Stimulated activated CD4-positive, alpha-beta T cell treated with anti-CD3 and anti-CD28 coated beads, Interleukin-1b, Interleukin-23, amount 100 ng/mL, for 48 hours (primary cell): ENCODE measurements at places on chromosomes 3 and 15.

DNA sequence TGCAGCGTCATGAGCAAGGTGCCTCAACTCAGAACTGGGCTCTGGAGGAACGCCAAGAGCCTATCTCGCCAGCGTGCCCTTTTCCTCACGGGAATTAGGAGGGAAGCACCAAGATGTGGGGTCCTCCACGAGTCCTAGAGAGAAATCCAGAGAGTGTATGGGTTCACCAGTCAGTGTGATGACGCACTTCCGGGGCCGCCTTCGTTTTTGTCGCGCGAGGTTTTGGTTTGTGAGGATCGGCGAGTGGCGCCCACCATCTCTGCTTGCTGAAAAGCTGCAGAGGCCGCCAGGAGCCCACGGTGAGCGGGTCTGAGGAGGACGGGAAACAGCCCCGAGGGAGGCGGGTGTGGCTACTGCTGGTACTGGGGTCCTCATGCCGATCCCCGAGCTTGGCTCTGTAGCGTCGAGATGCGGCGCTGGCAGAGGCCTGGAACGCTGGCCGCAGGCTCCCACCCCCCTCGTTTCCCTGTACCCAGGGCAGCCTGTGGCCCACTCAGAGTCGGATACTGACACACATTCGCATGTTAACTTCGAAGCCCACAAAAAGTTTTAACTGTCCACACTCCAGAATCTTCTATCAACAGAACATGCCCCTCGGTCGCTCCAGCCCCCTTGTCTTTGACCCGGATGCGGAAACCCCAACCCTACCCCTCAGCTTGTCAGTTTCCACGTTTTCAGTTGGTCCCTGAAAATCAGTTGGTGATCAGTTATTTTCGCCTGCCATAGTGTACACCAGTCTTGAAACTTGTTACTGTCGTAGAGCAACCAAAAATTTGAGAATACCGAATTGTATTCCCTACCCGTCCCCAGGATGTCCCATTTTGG is 30.4 kb downstream of the ZNF662 start:
- DNase-seq = no peak

DNA sequence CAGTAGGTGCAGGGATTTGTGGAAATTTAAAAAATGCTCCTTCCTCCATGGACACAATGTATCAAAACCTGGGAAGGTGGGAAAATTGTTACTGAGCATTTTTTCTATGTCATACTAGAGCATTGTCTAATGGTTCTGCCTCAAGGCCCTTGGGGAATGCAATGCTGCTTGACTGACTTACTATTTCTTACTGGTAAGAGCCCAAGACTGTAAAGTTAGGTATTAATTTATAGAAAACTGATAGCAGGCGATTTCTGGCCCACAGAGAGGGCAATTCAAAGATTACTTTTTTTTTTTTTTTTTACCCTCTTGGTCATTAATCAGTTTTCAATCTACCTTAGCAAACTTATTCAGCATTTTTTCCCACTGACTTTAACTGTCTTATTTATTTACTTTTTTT is 38.5 kb upstream of the MRPL3 start:
- no peak for DNase-seq

DNA sequence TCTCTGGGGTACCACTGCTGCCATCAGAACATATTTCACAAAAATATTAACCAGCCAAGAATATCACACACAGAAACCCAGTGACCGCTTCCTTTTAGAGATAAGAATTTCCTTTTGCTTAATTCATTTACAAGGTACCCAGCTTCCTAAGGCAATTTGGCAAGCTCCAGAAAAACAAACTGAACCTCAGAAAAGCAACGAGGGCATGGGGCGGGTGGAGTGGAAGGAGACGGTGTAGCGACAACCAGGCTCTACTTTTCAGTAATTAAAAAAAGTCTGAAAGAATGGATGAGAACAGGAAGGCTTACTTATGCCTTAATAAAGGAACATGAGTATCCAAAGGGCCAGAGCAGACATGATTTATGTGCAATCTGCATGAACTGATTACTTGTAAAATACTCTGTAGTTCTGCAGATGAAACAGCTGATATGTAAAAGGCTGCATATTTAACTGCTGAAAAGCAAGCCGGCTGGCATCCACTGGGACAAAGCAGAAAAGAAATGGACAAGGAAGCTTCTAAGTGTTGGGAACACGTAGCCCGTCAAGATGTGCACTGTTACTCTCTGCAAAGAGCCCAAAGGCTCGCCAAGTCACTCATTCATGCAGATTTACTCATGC is 18.6 kb downstream of the RFTN1 start:
- no peak for DNase-seq

DNA sequence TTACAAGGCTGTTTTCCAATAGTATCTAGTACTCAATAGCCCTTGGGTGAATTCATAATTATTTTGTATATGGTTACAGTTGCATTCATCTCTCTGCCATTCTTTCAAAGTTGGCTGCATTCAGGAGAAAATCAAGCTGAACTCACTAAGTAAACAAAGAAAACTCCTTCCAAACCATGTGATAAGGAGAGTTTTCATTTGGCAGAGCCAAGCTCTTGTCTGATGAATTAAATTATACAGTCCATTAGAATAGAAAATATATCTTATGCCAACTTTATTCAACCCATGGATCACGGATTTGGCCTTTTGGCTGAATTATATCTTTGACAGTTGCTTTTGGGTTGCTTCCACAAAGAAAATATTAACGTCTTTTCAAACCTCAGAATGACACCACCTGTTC is 272.3 kb upstream of the ROBO1 start:
- no peak for DNase-seq

GRCh38 chr3:82496890-82497560 is 735.6 kb upstream of the GBE1 start:
- DNase-seq = no peak

- DNase-seq = no peak
Measured at GRCh38 chr3:134002306-134002705, 27.4 kb downstream of the SLCO2A1 start.

GRCh38 chr15:63474810-63475316 is 29.5 kb upstream of the USP3 start:
- DNase-seq = no peak

GRCh38 chr3:160403796-160404470 is 4.5 kb downstream of the SMC4 start:
- no peak for DNase-seq

DNA sequence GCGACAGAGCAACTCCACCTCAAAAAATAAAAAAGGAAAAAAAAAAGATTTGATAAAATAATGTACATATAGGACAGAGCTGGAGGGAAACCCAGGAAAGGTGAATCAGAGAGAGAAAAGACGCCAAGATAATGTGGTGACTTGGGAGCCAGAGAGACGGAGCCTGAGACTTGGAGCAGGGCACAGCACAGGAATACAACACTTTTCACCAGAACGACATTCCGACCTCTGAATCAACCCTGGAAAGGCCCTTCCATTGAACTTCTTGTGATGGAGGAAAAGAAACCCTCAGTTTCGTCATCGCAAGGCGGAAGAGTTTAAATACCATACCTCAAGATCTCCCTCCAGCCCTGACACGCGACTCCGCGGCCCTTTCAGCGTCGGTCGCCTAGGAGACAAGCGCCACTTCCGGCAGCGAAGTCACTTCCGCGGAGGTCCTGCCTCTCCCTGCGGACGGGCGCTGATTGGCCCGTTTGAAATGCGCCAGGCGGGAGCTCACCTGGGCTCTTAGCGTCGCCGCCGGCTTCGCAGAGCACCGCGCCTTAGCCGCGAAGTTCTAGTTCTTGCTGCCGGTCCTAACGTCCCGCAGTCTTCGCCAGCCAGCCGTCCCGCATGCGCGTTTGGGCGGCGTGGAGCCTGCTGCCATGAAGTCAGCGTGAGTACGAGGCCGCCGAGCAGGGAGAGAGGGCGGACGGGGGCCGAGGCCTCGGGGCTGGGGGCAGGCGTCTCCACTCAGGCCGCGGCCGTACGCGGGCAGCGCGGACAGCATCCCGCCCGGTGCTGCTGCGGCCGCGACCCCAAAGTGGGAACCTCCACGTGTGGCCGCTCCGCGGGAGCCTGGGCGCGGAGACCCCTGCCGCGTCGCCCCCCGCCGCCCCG is at the start of gene KIF23:
Gene KIF23 (plus strand): TSS at position 528 of the 879 bp plus-strand sequence. CDS start 117 bp downstream, at position 645.
- DNase-seq = peak; percentile 93

GRCh38 chr3:69368129-69368741 is 17.7 kb downstream of the FRMD4B start:
- no peak for DNase-seq

GRCh38 chr3:73950865-73951558 is 326.3 kb upstream of the PDZRN3 start:
- no peak for DNase-seq

DNA sequence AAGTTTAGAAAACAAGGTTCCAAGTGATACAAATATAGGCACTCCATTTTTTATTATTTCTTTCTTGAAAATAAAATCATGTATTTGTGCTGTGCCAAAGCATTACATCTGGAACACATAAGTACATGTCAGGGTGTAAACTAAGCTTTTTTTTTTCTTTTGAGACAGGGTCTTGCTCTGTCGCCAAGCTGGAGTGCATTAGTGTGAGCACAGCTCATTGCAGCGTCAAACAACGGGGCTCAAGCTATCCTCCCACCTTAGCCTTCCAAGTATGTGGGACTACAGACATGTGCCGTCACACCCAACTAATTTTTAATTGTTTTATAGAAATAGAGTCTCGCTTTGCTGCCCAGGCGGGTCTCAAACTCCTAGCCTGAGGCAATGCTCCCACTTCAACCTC is 9.0 kb downstream of the SPATA12 start:
- DNase-seq = no peak

GRCh38 chr3:2599471-2599870 is 500.8 kb downstream of the CNTN4 start:
- DNase-seq = no peak

- DNase-seq = no peak
Measured at GRCh38 chr3:95097493-95097892, 1034.6 kb downstream of the NSUN3 start.

DNA sequence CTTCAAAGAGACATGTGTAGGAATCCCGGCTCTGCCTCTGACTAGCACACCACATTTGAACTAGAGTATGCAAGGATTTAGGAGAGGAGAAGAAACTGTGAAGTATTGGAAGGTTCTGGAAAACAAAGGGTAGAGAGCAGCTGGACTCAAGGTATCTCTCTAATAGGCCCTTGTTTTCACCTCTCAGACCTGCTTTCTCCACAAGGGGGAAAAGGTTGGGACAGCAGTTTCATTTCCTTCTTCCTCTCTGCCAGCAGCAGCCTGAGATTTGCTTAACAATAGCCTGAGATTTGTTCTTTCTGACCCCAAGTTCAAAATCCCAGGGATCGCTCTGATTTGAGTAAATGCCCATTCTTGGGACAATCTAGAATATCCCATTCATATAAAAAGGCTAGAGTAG is 430.6 kb upstream of the MCTP2 start:
- DNase-seq = no peak

DNA sequence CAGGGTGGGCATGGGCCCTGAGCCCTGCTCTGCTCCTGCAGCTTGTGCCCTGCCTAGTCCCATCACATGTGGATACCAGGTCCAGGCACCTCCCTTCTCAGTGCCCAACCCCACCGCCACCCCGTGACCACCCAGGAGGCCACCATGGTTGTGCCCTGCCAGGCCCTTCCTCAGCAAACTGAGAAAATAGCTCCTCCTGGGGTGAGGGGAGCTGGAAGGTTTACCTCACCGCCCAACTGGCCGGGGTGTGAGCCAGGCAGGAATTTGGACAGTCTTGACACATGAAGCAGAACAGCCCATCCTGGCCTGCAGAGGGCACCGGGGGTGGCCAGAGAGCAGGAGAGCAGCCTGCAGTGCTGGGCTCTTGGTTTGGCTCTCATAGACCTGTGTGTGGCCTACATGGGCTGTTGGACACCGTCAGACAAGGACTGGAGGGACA is 11.4 kb upstream of the C3orf22 start:
- no peak for DNase-seq

- no peak for DNase-seq
Measured at GRCh38 chr15:83992324-83993031, 243.1 kb upstream of the GOLGA6L4 start.

DNA sequence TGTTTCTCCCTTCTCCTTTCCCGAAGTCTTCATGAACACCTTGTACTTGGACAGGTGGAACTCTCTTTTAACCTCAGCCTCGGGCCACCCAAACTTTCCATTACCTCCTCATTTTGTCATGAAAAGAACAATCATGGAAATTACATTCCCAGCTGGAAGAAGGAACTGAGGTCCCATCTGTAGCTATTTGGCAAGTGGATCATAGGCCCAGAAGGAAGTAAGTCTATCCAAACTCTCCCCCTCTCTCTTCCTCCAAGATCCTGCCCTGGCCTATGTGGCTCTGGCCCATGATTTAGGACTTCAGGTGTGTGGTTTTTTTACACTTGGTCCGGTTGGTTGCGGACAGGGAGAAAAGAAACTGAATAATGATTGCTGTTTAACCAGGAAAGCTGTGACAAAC is 44.1 kb downstream of the ITGB5 start:
- DNase-seq = no peak

- no peak for DNase-seq
Measured at GRCh38 chr3:49831341-49831740, 17.6 kb upstream of the UBA7 start.

GRCh38 chr3:120894316-120895057 is 13.5 kb upstream of the STXBP5L start:
- DNase-seq = no peak
